ENCODE measurements at places on chromosomes 4 and X.

DNA sequence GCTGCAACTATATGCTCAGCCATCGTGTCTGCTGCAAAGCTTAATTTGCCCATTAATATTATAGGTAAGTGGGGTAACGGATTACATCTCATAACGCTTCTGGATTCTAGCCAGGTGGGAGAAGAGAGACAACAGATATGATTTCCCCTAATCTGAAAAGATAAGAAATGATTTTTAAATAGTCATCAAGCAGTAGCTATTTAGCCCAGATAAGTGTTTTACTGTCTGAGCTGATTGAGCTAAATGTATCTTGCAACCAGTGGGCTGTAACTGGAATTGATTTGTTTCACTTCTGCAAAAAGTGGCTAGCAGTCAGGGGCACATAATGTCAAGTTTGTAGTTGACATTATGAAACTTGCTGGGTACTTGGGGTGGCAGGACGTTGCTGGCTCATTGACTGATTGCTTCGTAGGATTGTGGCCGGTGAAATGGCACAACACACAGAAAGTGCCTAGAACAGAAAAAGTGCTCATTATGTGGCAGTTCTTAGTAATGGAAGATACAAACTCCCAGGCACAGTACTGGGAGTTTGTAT lies 18.5 kb downstream of the LAP3 start:
- DNase-seq, result no peak

GRCh38 chr4:81960961-81961360 lies 412.8 kb downstream of the HNRNPD start:
- DNase-seq, result no peak

GRCh38 chr4:152160225-152160800 lies 375.6 kb downstream of the FBXW7 start:
- no peak for DNase-seq

GRCh38 chr4:77121736-77122240 lies 35.2 kb upstream of the CCNG2 start:
- DNase-seq, result no peak

DNA sequence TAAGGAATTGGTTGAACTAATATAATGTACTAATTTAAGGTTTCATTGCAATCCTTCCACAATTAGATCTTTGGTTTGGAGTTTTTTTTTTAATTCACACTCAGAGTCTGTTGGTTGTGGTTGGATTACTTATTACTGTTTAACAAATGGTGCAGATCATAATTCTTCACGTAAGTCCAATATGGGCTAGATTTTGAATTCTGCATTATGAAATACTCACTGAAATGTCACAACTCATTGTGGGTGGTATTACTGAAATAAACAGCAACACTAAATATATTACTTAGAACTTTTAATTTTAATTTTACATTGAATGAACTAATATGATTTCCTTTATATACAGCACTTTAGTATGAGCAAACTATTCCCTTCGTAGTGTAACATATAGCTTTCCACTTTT lies 94.2 kb upstream of the MYOZ2 start:
- DNase-seq, result no peak

GRCh38 chr4:152021788-152022438 lies 261.1 kb upstream of the GATB start:
- no peak for DNase-seq

GRCh38 chrX:74371425-74372222 lies 49.7 kb upstream of the SLC16A2 start:
- no peak for DNase-seq

GRCh38 chr4:56220261-56220660 lies 167.0 kb downstream of the AASDH start:
- no peak for DNase-seq

DNA sequence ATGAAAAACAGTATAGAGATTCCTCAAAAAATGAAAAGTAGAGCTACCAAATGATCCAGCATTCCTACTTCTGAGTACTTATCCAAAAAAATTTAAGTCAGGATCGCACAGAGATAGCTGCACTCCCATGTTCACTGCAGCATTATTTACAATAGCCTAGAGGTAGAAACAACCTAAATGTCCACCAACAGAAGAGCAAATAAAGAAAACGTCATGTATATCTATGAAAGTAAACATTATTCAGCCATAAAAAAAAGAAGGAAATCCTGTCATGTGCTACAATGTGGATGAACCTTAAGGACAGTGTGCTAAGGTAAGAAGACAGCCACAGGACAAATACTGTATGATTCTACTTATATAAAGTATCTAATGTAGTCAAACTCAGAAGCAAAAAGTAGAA lies 12.4 kb downstream of the THOC2 start:
- DNase-seq, result no peak

DNA sequence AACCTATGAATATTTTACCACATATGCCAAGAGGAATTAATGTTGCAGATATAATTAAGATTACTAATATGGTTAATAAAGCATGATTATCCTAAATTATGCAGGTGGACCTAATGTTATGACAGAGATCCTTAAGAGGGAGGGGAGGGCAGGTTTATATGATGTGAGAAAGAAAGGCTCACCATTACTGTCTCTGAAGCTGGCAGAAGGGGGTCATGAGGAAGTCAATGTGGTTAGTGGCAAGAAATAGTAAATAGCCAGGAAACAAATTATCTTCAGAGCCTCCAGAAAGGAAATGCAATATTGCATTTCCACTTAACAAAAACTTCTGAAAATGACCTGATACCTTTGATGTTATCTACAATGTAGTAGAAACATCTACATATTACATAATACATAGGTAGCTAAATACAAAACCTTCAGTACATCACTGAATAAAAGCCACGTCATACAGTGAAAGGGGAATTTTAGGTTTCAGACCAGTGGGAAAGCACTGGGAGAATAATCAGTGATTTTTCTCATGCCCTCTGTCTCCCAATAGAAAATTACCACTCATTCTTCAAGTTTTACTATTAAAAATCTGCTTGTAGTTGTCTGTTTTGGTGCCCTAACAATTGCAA lies 609.2 kb downstream of the SPOCK3 start:
- DNase-seq, result no peak

- peak; percentile 70 for DNase-seq
Measured at GRCh38 chrX:110964786-110965185, 131.2 kb upstream of the PAK3 start.

DNA sequence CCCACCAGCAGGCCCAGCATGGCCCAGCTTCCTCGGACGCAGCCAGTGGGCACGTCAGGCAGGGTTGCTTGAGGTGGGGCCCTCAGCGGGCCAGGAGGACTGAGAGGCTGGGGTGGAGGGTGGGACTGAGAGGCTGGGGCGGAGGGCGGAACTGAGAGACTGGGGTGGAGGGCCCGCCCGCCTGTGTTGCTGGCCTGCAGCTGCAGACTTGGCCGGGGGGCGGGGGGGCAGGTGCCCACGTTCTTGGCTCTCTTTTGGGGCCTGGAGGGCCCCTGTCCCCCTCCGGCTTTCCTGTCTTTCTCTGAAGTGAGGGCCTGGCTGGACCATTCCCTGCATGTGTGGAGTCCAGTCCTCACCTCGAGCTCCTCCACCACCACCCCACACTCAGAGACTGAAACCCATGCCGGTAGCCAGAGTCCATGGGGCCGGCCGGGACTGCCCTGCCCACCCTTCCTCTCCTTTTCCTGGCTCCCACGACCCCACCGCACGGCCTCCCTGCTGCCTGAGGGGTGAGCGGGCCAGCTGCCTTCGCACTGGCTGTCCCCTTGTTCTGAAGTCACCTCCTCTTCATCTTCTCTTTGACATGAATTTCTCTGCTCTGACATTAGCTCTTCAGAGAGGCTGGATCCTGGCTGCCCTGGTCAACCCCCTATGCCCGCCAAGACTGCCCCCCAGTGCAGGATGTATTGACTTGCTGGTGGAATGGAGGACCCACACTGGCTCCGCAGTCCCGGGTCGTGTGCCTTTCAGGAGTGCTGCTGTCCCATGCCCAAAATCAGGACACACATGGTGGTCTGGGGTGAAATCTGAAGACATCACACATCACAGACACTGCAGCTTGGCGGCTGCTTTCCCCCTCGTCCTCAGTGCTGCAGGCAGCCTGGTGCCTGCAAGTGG lies 10.1 kb upstream of the NKX1-1 start:
- no peak for DNase-seq

GRCh38 chrX:9907645-9908387 lies 59.3 kb upstream of the CLDN34 start:
- no peak for DNase-seq

- no peak for DNase-seq
Measured at GRCh38 chrX:118615141-118615540, 112.3 kb upstream of the IL13RA1 start.

GRCh38 chrX:89034679-89035078 lies 287.7 kb downstream of the CPXCR1 start:
- no peak for DNase-seq

GRCh38 chr4:176360446-176360845 lies 40.7 kb downstream of the SPCS3 start:
- no peak for DNase-seq

GRCh38 chr4:40264995-40265909 lies 68.4 kb downstream of the RHOH start:
- no peak for DNase-seq

DNA sequence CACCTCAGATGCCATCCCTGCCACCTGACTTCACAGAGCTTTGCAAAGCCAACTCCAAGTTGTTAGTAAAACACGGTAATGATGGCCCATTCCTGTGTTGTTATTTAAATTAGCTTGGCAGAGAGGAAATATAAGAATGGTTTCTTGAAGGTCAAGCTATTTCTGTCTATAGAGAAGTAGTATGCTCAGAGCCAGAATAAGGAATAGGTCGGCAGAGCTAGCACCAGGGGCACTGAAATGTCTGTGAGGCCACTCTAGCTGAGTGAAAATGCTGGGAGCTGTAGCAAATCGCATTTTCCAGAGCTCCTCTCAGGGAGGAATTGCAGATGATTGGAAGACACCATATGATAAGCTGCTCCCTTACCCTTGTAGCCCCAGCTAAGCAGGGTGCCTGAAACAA lies 615.4 kb upstream of the NR3C2 start:
- DNase-seq, result no peak

- DNase-seq, result peak; percentile 49
Measured at GRCh38 chr4:48375651-48376304, 34.4 kb downstream of the SLAIN2 start.

DNA sequence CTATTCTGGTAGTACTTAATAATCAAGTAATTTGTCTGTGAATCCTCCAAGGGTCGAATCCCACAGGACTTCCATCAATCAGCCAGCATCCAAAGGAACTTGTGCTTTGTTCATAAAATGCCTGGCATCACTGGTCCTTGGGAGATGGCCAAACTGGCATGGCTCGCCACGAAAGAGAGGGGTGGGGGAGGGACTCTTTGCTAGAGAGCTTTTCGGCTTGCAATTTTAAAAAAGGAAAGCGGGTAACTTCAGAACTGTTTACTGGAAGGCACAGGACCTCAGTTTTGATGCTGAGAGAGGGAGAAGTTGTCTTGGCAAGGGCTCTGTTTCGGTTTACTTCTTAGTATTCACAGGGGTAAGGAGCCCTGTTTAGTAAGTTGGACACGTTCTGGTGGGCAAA lies 79.4 kb upstream of the FHL1 start:
- no peak for DNase-seq

- no peak for DNase-seq
Measured at GRCh38 chr4:183299464-183299863, 20.6 kb downstream of the CLDN22 start.

DNA sequence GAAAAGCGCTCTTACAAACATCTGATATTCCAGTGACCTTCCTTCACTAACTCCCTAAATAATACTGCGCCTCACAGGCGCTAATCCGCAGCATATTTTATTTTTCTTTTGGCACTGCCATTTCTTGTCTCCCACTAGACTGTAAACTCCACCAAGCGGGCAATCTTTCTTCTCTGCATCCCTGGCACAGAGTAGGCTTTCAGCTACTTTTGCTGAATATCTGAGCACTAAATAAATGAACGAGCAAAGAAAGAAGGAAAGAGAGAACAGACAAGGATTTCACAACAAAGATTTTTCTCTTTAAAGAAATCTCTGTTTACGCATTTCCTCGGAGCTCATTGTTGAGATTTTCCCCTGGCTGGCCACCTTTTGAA lies 12.7 kb downstream of the NKX3-2 start:
- DNase-seq, result no peak

DNA sequence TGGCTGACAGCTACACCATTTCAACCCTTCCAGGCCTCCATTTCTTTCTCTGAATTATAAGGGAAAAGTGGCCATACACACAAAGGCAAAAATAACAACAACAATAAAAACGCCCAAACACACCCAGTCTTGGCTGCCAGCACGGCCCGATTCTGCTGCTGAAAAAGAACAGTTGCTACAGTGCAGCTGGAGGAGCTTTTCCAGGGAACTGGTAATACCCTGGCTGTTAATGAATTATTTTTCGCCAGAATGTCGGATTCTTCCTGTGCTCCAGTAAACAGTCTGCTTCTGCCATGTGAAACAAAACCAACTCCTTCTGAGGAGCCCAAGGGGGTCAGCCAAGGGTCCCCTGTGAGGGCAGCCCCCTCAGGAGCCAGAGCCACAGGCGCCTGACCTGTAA lies 6.6 kb downstream of the RAI2 start:
- DNase-seq, result no peak

- DNase-seq, result no peak
Measured at GRCh38 chr4:75800972-75801371, 76.6 kb downstream of the USO1 start.

- no peak for DNase-seq
Measured at GRCh38 chrX:150227321-150227860, 135.7 kb upstream of the MAMLD1 start.

DNA sequence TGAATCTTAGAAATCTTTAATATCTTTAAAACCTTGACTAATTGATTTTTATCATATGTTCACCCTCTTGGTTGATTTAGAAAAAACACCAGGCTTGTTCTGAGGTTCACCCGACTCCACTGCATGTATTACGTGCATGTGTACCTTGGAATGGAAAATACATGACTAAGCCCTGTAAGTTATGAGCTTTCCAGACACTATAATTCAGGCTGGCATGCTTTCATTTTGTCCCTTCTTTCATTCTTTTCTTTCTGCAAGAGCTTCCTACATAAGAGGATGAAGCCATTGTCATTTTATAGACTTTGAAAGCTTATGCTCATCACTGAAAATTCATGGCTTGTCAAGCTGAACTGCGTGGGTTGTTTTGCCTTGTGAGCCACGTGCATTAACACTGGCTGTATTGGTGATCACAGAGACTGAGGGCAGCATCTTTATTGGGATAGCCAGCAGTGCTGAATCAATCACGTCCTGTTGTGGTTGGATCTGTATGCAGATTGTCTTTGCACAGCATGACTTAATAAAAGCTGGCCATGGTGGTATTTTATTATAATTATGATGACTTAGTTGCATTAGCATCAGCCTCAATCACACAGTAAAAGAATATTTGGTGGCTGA lies 141.9 kb downstream of the SLIT2 start:
- no peak for DNase-seq

GRCh38 chr4:10015140-10015753 lies 6.0 kb downstream of the SLC2A9 start:
- DNase-seq, result peak; percentile 39

GRCh38 chr4:58553679-58554078 lies 1443.5 kb upstream of the IGFBP7 start:
- no peak for DNase-seq

- DNase-seq, result no peak
Measured at GRCh38 chrX:98071331-98071730, 1187.6 kb downstream of the RPA4 start.

DNA sequence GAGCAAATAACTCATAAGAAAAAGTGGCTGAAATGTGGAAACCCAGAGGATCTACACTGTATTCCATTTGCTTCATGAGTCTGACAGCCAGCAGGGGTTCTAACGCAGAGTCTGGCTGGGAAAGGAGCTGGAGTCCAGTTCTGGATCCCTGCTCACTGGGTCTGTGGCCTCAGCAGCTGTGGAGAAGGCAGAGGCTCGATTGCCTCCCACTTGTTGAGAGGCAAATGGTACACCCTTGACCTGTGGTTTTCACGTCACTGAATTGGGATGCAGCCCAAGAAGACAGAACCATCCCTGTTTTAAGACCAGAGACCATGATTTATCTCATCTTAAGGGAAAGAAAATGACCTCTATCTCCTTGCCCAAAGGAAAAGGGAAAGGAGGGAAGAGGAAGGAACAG lies 147.0 kb upstream of the NOCT start:
- DNase-seq, result no peak
